Cerebellar nuclear complex (tissue), 1 donor: ENCODE measurements at places on chromosomes 16 and 17.

GRCh38 chr16:51150888-51151320, at the start of gene SALL1:
TSS of gene SALL1 (minus strand) at chr16:51151270. CDS start at chr16:51151241, 29 bp downstream.
- no peak for DNase-seq

GRCh38 chr17:61076621-61077031, 323.0 kb upstream of the TBX2 start:
- DNase-seq, result no peak

DNA sequence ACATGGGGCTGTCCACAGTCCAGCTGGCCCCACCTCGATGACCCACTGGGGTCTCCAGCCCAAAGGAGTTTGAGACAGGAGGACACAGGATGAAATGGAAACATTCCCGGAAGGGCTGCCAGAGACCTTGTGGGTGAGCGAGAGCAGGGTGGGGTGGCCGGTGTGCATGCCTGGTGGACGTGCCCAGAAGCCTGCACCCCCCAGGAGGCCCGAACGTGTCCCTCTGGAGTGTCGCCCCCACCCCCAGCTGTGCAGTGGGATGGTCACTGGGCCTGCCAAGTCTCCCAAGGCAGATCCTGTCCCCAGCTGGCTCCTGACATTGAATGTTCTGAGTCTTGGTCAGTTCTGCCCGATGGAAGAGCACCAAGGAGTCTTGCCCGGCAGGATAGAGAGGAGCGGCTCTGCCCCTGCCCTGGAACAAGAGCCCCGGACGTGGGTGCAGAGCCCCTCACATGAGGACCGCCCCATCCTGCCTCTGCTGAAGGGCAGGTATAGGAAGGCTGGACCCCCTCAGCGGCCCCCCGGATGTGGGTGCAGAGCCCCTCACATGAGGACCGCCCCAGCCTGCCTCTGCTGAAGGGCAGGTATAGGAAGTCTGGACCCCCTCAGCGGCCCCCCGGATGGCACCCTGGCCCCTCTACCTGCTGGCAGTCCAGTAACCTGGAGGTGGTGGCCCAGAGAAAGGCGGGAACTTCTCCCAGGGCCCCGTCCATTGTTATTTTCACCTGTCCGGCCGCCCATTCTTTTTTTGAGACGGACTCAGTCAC, 3.1 kb upstream of the CAPN15 start:
- no peak for DNase-seq

- no peak for DNase-seq
These were observed 44.2 kb downstream of the WDR45B start for GRCh38 chr17:82603981-82604448.

- no peak for DNase-seq
These were observed 31.6 kb upstream of the DNAH17 start for GRCh38 chr17:78608804-78609186.

- peak; percentile 49 for DNase-seq
These were observed 5.9 kb downstream of the LITAFD start for GRCh38 chr16:8887952-8888560.

DNA sequence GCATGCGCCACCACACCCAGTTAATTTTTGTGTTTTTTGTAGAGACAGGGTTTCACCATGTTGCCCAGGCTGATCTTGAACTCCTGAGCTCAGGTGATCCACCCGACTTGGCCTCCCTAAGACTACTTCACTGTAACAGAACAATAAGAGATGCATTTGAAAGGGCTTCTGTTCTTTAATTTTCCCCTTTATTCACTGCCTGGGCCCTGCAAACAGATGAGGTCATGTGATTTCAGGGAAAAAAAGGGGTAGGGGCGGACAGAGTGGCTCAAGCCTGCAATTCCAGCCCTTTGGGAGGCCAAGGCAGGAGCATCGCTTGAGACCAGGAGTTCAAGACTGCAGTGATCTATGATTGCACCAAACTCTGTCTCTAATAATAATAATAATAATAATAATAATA, 36.3 kb downstream of the TMEM114 start:
- no peak for DNase-seq

DNA sequence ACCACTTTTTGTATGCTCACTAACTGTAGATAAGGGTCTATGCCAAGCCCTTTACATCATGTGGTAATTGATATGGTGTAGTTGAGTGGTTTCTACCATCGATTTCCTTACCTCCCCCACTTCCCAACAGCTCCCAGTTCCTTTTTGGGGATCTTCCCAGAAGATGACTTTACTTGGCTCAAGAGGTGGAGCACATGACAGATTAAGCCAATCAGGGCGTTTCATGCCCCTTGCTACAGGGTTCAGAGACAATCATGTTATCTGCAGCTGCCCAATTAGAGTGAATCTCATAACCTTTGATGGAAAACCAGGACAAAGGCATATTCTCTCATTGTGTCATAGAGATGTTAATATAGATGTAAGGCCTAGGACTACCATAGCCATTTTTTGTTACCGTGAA, 16.2 kb upstream of the BMERB1 start:
- DNase-seq, result no peak

- DNase-seq, result no peak
These were observed 99.7 kb downstream of the CBLN1 start for GRCh38 chr16:49181791-49182518.

DNA sequence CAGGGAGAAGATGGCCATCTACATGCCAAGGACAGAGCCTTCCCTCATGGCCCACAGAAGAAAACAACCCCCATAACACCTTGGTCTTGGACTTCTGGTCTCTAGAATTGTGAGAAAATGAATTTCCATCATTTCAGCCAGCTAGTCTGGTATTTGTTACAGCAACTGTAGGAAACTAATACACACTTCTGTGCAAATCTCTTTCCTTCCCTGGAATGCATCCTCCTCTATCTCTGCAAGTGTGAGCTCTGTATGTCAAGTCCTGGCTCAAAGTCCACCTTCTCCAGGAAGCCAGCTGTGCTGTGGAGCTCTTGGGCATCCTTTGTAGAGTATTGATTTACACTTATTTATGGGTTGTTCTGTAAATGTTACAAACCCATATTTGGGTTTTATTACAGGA, 89.7 kb downstream of the SDK2 start:
- no peak for DNase-seq

DNA sequence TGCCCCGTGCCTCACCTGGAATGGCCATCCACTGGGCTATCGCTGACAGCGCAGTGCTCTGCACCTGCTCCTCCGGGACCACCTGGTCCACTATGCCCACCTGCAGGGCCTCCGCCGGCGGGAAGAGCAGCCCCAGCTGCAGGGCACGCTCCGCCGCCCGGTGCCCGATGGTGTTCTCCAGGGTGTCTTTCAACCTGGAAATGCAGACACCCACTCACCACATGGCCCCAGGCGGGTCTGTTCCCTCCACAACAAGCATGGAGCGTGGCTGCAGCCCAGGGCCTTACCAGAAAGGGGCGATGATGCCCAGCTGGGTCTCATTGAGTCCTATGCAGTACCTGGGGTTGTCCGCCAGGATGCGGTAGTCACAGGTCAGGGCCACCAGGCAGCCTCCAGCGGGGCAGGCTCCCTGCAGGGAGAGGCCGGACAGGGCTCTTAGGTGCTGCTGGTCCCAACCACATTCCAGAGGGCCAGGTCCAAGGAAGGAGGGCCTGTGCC, 6.8 kb downstream of the DNASE1L2 start:
- no peak for DNase-seq

GRCh38 chr16:12545792-12546342, 257.8 kb downstream of the CPPED1 start:
- no peak for DNase-seq

GRCh38 chr17:60749708-60750107, 72.1 kb downstream of the BCAS3 start:
- no peak for DNase-seq

DNA sequence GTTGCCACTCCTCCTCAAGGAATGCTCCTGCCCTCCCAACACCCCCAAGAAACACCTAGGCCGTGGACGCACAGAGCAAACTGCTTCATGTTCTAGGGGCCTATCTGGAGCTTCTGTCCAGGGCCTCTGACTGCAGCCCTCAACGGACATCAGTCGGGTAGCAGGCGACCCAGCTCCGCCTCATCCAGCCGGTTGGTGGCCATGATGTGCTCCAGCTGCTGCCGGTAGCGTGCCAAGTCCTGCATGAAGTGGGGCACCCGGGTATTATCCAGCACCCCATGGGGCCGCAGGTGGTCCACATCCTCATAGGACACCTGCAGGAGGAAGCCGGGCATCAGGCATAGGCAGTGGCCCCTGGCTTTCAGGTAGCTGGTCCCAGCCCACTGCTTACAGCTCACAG, 6.3 kb downstream of the NOL3 start:
- no peak for DNase-seq

DNA sequence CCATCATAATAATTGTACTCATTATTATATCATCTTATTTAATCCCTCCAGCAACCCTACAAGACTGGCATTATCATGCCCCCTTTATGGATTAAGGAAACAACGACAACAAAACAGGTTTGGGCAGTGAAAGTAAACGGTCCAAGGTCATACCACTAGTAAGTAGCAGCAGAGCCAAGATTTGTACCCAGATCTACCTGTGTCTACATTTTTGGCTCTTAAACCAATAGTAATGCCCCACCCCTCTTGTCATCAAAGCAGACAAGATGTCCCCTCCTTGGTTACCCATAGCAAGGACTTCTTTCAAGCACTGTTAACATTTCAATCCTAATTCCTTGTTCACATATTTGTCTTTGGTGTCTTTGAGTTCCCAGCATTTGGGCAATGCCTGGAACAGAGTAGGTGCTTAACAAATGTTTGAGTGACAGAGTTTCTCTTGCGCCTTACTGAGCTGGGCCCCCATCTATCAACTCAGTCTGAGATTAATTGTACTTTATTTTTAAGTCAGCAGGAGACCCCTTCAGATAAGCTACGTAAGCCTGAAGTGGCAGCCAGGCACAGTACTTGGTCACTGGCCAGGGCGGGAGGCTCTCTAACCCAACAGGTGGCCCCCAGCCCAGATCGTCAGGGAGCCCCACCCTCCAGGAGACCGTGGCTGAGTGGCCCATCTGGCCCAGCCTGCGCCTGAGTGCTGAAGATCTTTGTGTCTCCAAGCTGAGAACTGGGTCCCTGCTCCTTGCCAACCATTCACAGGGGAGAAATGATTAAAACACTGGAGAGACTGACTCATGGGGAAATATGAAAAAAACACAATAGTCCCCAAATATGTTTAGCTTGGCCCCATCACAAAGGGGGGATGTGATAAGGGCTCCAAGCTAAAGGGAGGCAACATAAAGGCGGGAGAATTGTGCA, 75.8 kb downstream of the AXIN2 start:
- DNase-seq, result no peak

GRCh38 chr17:14672830-14673229, 371.9 kb downstream of the HS3ST3B1 start:
- no peak for DNase-seq

DNA sequence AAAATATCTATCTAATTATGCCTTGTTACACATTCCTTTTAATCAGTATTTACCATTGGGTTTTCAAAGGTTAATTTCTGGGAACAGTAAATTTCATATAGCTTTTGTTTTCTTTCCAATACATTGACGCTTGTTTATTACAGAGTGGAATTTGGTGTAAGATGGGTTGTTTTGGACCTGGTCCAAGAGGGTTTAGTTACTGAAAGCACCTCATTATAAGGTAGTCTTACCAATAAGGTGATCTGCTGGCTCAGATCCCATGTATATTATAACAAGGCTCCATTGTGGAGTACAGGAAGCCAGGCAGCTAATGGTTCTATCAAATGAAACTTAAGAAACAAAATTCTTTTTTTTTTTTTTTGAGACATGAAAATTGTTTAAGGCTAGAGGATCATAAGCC, 87.3 kb upstream of the NACA2 start:
- DNase-seq, result no peak

DNA sequence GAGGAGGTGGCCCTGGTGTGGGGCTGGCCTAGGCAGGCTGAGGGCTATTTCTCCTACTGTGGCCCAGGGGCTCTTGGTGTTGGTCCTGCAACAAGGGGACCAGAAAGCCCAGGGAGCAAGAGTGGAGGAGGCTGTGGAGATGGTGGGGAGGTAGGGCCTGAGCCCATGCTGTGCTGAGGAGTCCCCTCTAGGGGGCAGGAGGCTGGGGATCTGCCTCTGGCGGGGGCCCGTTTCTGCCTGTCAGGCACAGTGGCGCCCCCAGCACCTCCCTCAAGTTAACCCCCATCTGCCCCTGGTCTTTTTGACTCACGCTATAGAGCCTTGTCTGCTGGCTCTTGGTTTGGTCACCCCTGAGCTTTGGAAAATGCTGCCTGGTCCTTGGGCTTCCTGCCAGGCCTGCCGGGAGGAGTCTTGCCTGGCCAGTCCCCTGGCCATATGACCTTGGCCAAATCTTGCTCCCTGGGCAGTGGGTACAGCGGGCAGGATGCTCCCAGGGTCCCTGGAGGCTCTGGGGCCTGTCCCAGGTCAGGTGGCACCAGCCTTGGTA, 5.9 kb downstream of the BAIAP2 start:
- no peak for DNase-seq

DNA sequence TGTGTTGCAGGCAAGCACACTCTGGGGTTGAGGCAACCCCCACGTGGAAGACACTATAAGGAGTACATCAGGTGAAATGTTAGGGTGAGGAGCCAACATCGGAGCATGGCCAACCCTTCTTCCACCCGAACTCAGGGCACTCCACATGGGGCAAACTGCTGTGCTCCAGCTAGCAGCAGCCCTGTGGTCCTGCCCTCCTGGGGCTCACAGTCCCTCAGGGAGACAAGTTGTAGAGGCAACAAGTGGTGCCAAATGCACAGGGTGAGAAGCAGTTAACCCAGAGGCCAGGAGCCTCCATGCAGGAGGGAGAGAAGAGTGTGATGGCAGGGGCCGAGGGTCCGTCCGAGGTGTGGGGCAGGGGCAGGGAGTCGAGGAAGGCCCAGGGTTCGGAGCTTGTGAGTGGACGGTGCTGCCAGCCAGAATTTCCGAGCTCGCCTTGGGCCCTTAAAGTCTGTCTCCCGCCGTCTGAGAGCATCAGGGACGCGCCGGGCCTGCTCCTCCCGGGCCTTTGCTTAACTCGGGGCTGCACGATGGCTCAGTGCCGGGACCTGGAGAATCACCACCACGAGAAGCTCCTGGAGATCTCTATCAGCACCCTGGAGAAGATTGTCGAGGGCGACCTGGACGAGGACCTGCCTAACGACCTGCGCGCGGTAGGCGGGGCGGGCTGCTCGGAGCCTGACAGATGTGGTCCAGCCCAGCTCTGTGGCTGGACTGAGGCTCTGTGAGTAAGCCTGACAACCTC, 32.3 kb downstream of the ATPAF2 start:
- DNase-seq, result no peak

GRCh38 chr17:67452681-67453554, 75.8 kb downstream of the PITPNC1 start:
- DNase-seq, result no peak

GRCh38 chr17:2862197-2862596, 66.0 kb downstream of the RAP1GAP2 start:
- no peak for DNase-seq

DNA sequence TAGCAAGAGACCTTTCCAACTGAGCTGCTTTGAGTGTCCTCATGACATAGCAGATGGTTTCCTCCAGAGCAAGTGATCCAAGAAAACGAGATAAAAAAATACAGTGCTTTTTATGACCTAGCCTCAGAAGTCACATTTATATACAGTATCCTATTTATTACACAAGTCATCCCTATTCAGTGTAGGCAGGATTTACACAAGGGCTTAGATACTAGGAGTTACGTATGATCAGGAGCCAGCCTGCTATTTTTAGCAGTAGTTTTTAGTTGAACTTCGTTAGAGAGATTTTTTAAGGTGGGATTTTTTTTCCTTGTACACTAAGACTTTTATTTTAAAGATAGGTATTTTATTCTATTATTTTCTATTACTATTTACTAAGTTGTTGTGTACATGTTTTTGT, 58.4 kb downstream of the PHKB start:
- DNase-seq, result no peak
